ENCODE measurements at places on chromosomes 6 and 20.

- DNase-seq = peak; percentile 29
These were observed at the start of gene MTCL3 for GRCh38 chr6:127518710-127519468. Gene MTCL3 (minus strand): TSS chr6:127519335.

- no peak for DNase-seq
These were observed 180.9 kb downstream of the ARID1B start for GRCh38 chr6:156957931-156958547.

- DNase-seq = no peak
These were observed 90.8 kb upstream of the HDAC2 start for GRCh38 chr6:114061741-114062140.

DNA sequence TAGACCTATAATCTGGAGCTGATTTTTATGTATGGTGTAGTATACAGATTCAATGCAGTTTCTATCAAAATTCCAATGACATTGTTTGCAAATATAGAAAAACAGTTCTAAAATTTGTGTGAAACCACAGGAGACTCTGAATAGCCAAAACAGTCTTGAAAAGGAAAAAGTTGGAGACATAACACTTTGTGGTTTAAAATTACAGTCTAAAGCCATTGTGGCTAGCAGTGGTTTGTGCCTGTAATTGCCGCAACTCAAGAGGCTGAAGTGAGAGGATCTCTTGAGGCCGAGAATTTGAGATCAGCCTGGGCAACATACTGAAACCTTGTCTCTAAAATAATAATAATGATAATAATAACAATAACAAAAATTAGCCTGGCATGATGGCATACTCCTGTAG is 213.7 kb downstream of the CDKAL1 start:
- DNase-seq = no peak

GRCh38 chr20:48139262-48140041 is 354.2 kb upstream of the SULF2 start:
- no peak for DNase-seq

- no peak for DNase-seq
These were observed 6.0 kb upstream of the FASTKD5 start for GRCh38 chr20:3165473-3166337.

- peak; percentile 42 for DNase-seq
These were observed 131.6 kb upstream of the NEDD9 start for GRCh38 chr6:11363881-11364576.

DNA sequence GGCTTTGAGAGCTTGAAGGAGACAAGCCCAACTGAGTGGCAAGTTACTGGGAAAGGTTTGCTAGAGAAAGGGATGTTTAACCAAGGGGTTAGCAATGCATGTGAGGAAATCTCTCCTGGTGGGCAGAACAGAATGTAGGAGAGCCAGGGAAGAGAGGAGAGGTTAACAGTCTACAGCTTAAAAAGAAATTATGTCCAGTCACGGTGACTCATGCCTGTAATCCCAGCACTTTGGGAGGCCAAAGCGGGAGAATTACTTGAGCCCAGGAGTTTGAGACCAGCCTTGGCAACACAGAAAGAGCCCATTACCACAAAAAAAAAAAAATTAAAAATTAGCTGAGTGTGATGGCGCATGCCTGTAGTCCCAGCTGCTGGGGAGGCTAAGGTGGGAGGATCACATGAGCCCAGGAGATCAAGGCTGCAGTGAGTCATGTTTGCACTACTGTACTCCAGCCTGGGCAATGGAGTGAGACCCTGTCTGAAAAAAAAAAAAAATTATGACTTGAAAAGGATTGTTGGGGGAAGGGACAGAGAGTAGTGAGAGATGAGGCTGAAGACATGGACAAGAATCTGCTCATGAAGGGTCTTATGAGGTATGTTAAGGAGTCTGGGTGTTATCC is 264.9 kb downstream of the TBC1D7 start:
- no peak for DNase-seq

- no peak for DNase-seq
These were observed 1.1 kb downstream of the SNPH start for GRCh38 chr20:1267161-1267560.

DNA sequence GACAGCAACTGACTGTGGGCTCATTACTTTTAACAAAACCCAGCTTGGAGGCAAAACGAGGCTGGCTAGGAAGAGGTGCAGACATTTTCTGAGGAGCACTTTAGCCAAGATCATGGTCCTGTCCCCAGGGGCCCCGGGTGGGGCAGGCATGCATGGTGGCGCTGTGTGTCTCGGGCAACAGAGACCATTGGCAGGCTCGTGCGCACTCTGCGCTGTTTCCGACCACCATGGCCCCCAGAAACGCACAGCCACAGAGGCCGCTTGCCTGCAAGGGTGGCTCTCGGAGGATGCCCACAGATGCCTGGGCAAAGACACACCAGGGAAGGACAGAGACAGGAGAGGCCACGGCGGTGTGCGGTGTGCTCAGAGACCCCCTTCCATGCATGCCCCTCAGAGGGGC is 6.7 kb downstream of the BHLHE23 start:
- no peak for DNase-seq

DNA sequence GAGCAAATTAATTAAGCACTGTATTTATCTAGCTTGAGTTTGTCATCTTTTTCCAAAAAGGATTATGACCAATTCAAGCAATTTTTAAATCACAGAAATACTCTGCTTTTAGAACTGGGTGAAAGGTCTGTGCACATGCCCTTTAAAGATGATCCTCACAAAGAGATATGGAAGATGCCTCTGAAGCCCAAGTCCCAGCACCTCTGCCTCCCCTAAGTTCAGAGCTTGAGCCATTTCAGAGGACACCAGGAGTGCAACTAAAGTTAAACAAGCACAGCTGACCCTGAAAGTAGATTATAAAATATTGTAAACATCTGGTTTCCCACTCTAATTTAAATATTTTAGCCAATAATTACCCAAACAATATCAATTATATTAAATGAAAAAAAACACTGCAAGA is 139.5 kb upstream of the BEND6 start:
- DNase-seq = no peak

GRCh38 chr20:22986601-22987000 is 48.5 kb upstream of the SSTR4 start:
- DNase-seq = no peak

GRCh38 chr6:104477569-104477968 is 382.1 kb downstream of the HACE1 start:
- no peak for DNase-seq

DNA sequence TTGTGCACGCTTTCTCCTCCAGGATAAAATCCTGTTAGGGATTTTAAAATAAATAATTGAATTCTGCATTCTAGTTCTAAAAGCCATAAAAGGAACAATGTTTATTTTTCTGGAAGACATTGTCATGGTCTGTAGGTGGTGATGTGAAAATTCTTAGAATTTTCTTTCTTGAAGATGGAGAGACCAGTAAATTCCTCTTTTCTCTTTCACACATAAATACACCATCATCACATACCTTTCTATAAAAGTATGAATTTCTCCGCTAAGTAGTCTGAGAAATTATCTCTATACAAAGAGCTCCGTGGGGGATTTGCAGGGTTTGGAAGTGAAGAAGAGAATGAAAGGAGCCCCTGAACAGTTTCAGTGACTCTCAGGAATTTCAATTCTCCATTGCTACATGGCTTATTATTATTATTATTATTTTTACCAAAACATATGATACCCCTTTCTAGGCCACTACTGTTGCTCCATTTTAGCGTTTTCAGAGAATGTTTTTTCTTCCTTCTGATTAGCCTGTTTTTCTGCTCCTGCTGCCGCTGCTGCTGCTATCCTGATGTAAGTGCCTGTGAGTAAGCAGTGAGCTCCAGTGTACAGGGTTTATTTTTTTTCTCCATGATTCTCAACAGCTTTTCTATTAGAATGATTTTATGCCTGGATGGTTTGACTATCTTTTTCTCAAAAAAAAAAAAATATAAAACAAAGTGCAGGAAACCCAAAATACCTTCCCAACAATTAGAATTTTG is 145.8 kb downstream of the SAMD5 start:
- no peak for DNase-seq

GRCh38 chr6:169169941-169170582 is 83.6 kb downstream of the THBS2 start:
- no peak for DNase-seq

DNA sequence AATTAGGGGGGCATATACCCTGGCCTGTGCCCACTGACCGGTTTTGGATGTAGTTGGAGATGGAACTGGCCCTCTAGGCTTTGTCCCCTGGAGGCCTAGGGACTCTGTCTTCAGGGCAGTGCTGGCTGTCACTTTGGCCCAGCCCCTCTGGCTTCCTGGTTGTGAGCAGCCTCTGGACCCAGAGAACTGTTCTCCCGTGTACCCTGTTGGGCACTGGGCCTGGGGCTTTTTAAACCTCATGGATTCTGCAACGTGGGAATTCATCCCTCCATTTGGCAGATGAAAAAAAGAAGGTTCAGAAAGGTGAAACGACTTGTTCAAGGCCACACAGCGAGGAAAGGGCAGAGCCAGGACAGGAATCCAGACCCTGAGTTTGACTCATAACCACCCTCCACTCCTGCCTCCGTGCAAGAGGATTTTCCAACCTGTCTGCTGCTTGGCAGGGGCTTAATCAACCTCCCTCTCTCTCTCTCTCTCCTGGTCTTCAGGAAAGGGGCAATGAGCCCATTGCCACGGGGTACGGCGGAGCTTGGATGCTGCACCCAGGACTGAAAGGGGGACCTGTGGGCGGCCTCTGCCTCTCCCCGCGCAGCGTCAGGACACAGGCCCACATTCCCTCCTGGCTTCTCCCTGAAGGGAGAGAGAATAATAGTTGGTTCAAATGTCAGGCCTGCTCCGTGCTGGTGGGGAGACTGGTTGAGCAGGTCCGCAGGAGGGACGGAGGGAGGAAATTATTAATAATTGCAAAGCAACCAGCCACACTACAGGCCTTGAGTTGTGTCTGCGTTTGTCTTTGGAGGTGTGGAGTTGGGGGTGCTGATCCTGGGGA is 56.0 kb downstream of the CEBPB start:
- DNase-seq = no peak

GRCh38 chr6:6810727-6811126 is 222.2 kb downstream of the LY86 start:
- DNase-seq = no peak

- no peak for DNase-seq
These were observed 287.0 kb downstream of the CDC5L start for GRCh38 chr6:44674226-44675155.

DNA sequence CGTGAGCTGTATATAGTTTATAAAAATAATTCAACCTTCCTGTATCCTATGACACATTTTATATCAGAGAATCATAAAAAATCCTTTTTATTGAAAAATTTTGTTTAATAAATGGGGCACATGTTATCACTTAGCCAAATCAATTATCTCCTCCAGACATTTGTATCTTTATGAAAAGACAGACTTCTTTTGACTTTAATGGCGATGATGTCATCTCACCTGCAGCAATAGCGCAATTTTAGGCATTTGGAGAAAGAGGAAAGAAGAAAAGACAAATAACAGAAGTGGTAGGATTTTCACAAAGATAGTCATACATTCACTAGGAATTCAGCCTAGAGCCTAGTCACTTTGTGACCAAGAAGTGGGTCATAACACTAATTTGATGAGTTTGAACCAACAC is 444.5 kb downstream of the PREX1 start:
- DNase-seq = no peak

DNA sequence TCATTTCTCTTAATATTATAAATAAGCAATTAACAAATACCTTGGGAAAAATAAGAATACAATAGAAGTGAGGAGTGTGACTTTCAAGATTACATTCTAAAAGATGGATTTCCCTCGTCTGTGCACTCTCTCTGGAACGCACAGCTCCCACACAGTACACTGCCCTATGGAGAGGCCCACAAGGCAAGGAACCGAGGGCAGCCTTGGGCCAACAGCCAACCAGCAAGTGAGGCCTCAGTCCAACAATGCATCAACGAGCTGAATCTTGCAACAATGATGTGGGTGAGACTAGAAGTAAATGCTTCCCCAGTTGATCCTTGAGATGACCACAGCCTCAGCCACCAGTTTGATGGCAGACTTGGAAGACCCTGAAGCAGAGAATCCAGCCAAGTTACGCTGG is 34.5 kb upstream of the AVP start:
- DNase-seq = no peak

DNA sequence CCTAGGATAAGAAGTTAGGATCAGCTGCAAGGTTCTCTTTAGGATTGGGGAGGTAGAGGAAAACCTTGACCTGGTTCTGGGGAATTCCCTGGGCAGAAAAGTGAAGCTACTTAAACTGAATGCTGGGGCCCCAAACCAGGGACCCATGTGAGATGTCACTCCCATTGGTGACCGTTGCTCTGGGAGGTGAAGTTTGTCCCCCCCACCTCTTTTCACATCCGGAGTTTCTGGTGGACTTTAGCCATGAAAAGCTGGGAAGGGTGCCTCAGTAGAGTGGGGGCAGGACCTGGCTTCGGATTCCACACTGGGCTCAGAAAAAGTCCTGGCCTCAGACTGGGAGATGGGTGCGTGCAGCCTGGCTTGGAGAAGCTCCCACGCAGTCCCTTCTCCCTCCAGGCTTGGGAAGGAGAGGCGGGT is 13.2 kb downstream of the TJAP1 start:
- no peak for DNase-seq

- no peak for DNase-seq
These were observed 52.6 kb upstream of the SYNJ2 start for GRCh38 chr6:157929076-157929475.

GRCh38 chr20:55740076-55740475 is 265.2 kb downstream of the CBLN4 start:
- DNase-seq = no peak

GRCh38 chr6:37731888-37732287 is 34.2 kb upstream of the MDGA1 start:
- no peak for DNase-seq

GRCh38 chr20:51373713-51374455 is 168.6 kb downstream of the NFATC2 start:
- no peak for DNase-seq

DNA sequence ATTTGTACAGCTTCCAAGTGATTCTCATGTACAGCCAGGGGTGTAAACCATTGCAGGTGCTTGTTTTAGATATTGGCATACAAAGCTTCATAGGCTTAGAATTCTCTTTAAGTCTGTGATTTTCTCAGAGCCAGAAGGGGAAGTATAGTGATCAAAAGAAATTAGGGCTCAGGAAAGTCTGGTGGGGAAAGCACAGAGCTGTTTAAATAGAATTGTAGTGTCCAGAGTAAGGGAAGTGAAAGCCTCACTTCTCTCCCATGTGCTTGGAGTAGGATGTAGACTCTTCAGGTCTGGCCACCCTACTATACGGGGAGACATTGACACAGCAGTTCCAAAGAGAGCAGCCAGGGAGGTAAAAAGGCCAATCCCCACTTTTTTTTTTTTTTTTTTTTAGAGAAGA is 10.4 kb downstream of the GCNT2 start:
- no peak for DNase-seq

- DNase-seq = no peak
These were observed 94.9 kb upstream of the C6orf118 start for GRCh38 chr6:165404296-165404695.

Data from stimulated activated CD4-positive, alpha-beta T cell treated with anti-CD3 and anti-CD28 coated beads, Interleukin-1b, Interleukin-23, amount 100 ng/mL, for 1 hour (primary cell).